Amygdala (tissue), 56 donors: ENCODE measurements at places on chromosomes 16 and 17.
A peak's percentile ranks its signal among the peaks of the same experiment; 100 is the strongest.

DNA sequence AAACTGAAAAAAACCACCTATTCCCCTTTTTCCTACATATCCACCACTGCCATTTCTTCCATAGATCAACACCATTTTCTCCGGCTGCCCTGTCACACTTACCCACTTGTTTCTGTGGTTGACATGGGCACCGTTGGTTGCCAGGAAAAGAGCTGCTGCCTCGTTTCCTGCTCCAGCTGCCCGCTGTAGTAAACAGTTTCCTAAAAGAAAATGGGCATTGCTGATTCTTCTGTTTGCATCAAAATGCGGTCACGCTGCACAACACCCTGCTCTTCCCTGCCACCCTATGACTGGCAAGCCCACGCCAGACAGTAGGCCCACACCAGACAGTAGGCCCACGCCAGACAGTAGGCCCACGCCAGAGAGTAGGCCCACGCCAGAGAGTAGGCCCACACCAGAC lies 46.3 kb downstream of the CYB5D2 start:
- no peak for DNase-seq

- no peak for DNase-seq
Measured at GRCh38 chr16:47037396-47037745, 63.9 kb upstream of the DNAJA2 start.

- DNase-seq: no peak
Measured at GRCh38 chr16:19400711-19401110, 17.0 kb upstream of the TMC5 start.

DNA sequence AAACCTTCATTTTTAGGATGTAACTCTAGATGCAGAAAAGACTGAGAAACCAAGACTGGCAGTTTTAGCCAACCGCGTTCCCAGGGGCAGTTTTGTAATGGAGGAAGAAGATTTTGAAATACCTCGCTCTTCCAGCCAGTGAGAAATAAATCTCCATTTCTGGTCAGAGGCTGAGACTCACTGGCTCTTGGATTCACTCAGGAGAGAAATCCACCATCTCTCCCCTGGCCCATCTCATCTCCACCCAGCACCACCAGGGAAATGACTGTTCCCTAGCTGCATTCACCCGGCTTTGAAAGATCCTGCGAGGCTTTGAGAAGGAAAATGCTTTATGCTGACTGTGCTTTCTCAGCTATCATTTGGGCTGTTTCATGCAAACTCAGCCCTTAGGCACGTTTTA lies 185.2 kb downstream of the SOX9 start:
- no peak for DNase-seq

DNA sequence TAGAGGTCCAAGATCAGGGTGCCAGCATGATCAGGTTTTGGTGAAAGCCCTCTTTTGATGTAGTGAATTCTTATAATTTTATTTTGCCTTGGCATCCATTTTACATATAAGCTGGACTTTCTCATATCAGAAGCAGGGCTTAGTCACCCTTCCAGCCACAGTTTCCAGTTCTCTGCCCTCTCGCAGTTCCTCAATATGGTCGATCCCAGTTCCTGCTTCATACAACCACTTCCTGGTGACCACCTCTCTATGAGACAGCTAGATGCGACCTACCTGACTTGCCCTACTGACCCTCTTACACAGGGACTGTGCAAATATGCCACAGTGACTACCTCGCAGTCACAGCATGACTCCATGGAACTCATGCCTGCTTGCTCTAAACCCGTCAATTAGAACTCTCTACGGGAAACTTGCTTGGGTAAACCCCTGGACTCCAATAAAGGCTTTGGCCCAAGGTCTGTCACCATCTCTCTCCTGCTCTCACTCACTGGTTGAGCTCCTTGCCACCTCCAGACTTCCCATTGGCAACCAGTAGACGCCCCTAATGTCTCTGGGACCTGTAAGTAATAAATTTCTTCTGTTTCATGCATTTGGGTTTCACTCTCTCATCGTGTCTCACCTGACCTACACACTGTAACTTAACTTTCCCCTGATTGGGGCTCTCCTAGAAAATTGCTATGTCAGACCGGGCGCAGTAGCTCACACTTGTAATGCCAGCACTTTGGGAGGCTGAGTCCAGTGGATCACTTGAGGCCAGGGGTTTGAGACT lies 21.4 kb downstream of the CD300LG start:
- DNase-seq: no peak

- no peak for DNase-seq
Measured at GRCh38 chr16:86298758-86299134, 211.6 kb upstream of the FOXF1 start.

DNA sequence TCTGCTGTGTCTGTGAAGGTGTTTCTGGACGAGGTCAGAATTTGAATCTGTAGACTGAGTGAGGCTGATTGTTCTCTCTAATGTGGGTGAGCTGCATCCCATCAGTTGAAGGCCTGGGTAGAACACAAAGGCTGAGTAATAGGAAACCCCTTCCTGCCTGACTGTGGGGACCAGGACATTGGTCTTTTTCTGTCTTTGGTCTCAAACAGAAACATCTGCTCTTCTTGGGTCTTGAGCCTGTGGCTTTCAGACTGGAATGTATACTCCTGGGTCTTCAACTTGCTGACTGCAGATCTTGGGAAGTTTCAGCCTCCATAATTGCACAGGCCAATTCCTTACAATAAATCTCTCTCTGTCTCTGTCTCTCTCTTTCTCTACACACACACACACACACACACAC lies 19.6 kb upstream of the LRRC75A start:
- no peak for DNase-seq

- DNase-seq: no peak
Measured at GRCh38 chr16:79647586-79647985, 47.0 kb upstream of the MAF start.

DNA sequence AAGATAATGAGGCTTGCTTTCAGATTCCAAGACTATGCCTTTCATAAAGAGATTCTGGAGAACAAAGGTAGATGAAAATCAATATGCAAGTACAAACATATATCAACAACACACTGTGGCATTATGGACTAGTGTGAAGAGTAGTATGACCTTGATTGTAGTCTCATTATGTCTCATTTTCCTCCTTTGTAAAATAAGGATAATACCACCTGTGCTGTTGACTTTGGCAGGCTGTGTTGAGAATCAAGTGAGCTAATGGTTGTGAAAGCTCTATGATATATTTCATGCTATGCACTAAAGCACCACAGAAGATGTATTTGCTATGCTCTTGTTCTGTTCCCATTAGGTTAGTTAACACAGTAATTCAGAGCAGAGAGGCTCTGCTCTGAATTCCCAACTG lies 78.5 kb upstream of the NACA2 start:
- DNase-seq: no peak

DNA sequence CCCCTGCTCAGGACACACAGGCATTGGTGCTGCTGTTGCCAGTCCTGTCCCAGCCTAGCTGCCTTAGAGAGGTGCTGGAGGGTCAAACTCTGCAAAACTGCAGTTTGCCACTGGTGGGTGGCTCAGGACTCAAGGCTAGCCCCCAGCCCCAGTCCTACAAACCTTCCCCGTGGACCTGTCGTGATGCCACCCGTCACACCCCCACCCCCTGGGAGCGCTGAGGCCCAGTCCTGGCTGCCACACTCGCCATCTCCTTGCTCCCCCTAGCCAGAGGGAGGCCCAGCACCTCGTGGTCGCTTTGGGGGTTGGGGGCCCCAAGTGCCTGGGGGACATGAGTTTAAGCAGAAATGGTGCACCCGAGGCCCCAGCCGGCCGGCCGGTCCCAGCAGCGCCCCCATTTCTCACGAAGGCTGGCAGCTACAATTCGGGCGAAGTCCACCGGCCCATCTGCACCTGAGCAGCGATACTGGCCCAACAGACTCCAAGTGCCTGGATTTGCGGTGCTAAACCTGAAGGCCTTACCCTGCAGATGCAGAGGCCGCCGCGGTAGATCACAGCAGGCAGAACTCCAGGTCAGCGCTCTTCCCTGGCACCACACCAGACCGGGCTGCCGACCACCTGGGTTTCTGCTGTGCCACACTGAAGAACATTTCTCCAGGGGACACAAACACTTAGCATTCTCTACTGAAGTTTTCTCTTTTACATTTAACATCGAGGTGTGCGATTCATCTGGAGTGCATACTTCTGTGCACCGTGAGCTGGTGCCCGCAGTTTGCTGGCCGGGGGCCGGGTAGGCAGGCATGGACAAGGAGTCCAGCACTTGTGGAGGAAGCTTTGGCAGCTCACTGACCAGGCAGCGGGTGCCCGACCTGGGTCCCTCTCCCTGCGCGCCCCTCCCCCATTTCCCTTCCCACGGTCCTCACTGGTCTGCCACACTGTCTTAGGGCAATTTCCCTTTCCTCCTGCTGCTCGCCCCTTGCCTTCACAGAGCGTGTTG lies 130.0 kb downstream of the KCNJ12 start:
- no peak for DNase-seq

DNA sequence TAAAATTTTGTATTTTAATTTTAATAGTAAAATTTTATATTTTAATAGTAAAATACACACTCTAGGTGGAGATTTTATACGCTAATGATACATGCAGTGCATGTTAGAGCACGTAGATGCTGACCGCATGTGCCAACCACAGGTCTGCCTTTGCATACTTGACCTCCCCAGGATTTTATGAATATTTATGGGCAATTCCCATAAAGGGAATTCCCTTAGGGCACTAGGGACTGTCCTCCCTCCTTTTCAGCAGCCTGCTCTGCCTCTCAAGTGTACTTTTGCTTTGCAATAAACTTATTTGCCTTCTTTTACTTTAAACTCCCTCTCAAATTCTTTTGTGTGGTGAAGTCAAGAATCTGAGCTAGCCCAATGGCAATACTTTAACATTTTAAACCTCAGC lies 217.7 kb upstream of the CDH8 start:
- no peak for DNase-seq

- DNase-seq: peak; percentile 40
Measured at GRCh38 chr17:7703584-7704479, 1.2 kb upstream of the EFNB3 start.

DNA sequence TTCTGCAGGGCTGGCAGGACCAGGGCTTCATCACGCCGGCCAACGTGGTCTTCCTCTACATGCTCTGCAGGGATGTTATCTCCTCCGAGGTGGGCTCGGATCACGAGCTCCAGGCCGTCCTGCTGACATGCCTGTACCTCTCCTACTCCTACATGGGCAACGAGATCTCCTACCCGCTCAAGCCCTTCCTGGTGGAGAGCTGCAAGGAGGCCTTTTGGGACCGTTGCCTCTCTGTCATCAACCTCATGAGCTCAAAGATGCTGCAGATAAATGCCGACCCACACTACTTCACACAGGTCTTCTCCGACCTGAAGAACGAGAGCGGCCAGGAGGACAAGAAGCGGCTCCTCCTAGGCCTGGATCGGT lies 1.4 kb downstream of the CDK5R1 start:
- no peak for DNase-seq

GRCh38 chr16:89034971-89035668 lies 58.1 kb upstream of the CBFA2T3 start:
- DNase-seq: no peak

DNA sequence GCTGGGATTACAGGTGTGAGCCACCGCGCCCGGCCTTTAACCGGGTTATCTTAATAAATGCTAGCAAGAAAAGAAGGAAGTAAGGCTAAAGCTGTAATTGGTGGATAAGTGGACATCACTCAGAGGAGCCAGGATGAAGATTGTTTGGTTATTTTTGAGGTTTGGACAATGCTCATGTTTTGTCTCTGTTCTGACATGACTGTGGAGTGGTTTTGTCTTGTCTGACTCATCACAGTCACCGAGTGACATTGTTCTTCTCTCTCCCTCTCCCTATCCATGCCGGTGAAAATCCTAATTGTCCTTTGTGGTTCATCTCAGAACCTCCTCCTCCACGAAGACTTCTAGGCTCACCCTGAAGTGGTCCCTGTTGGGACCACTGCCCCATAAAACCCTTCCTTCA lies 23.5 kb upstream of the GRIN2A start:
- no peak for DNase-seq

GRCh38 chr17:82065638-82066303 lies at the start of gene DUS1L:
Gene DUS1L, minus strand, starts transcription at chr17:82065804. Its CDS starts 745 bp downstream, at chr17:82065059.
- peak; percentile 23 for DNase-seq

DNA sequence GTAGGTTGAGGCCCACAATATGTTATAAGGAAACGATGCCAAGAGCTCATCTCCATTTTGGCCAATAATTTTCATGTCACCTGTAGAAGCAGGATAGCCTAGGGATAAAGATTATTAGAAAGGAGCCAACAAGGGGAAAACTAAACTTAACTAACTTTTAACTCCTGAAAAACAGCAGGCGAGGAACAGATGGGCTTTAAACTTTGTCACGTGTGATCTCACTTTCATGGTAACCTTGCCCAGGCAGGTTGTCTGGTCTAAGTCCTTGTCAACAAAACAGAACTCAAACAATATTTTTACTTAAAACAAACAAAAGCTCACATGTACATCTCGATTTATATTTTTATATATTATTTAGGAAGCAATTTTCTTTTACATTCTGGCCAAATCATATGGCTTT lies 1672.0 kb downstream of the TP53TG3F start:
- DNase-seq: no peak

- no peak for DNase-seq
Measured at GRCh38 chr16:27698266-27698665, 148.3 kb downstream of the KATNIP start.

DNA sequence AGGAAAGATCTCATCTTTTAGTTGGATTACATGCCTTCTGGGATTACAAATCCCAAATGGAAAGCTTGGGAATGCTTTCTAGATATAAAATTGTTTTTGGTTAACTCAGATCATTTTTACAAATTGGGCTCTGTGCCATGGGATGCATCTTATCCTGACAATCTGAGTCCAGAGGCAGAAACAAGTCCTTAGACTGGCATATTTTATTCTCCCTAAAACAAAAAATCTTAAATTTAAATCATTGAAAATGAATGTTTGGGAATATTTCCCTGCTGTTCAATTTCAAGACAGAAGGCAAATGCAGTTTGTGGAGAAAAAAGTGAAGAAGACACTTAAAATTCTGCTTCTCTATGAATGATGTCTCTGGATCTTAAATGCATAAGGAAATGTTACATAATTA lies 456.6 kb upstream of the GOT2 start:
- DNase-seq: no peak

DNA sequence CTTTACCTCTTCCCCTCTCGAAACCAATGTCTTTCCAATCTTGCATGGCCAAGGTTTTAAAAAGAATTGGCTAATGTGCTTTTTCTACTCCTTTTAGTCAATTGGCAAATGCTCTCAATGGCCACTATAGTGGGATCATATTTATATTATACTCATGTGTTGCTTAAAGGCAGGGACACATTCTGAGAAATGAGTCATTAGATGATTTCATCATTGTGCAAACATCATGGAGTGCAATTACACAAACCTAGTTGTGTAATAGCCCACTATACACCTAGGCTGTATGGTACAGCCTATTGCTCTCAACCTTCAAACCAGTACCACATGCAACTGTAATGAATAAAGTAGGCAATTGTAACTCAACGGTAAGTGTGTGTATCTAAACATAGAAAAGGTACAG lies 180.9 kb downstream of the HS3ST3A1 start:
- DNase-seq: no peak

GRCh38 chr17:51813140-51813783 lies 345.3 kb downstream of the CA10 start:
- no peak for DNase-seq

GRCh38 chr16:85667841-85668413 lies 20.8 kb downstream of the GINS2 start:
- DNase-seq: no peak

GRCh38 chr16:2964475-2965336 lies 631 bp downstream of the KREMEN2 start:
- no peak for DNase-seq
